Activated CD4-positive, alpha-beta T cell treated with anti-CD3 and anti-CD28 coated beads, Interleukin-2, amount 50 U/mL, for 1 hour (primary cell): ENCODE measurements at places on chromosomes 5 and 9.

DNA sequence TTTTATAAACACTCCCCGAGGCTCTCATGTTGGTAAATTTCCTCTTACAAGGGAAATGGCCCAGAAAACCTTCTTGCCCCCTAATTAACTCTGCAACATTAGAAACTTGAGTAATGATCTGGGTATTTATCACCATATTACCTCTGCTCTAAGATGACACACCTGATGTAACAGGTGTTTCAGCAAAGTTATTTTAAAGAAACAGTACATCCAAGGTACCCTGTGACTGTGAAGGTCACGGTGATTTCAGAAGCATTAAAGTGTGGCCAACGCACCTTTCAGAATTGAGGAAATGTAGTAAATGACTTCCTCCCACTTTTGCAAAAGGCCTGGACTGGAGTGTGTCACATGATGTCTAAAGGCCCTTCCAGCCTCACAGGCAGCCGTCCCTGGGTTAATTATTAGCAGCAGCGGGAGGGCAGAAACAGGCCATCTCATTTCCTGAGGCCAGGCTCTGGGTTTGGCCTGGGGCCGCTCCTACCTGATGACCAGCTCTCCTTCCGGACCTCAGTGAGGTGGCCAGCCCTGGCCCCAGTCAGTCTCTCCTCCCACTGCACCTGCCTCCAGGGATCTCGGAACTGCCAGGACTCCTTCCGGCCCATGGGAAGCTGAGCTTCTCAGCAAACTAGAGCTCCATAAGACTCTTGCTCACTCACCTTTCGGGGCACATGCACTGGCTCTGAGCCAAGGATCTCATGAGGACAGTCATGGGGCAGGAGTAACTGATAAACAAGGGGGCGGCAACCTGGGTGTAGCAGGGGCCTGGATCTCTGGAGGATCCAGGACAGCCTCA is 20.7 kb downstream of the PTPN3 start:
- DNase-seq: no peak

DNA sequence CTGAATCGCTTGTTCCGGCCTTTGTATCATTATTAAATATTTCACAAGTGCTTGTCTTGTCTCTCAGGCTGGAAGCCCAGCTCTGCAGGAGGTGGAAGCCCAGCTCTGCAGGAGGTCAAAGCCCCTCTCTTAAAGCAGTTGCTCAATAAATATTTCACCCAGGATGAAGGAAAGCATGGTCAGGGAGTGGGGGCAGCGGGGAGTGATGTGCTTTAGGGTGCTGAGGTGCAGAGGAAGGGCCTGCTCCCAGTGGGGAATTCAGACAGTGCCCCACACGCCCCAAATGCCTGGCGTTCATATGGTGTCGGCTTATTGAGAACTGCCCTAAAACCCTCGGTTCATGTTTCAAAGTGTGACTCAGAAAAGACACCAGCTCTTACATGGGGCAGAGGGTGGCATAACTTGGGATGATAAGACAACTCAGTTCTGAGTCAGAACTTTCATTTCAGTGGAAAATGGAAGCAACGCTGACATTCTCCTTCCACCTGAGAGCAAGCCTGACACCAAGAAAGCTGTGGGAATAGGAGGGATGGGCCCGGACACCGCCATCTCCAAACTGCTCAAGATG is 114.3 kb upstream of the DAP start:
- DNase-seq: no peak

- DNase-seq: peak; percentile 59
Observed at GRCh38 chr5:40410231-40410861, 269.4 kb upstream of the PTGER4 start.

DNA sequence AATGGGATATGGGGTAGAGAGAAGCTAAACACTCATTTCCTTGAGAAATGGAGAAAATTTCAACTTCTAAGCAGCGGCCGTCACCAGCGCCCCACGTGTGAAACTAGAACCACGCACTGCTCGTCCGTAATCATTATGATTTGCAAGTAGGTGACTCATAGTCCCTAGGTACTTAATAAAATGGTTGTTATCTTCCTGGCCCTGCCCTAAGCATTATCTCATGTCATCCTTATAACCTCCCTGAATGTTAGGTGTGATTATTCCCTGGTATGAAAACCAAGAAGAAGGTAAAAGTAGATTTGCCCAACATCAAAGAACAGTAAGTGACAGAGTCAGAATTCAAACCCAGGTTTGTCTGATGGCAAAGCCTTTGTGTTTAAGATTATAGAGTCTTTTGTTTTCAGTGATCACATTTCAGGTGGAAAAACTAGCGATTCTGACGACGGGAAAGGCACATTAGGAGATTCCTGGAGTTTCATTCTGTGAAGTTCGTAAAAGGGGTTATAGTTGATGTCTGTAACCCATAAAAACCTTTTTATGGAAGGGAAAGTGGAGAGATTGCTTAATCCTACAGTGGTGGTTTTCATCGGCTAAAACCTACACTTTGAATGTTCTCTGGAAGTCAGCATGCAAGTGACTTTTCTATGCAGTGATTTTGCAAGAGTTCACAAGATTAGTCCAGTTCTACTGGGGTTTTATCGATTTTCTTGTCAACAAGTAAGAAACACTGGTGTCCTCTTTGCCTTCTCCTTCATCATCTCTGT is 202.9 kb upstream of the WWC1 start:
- DNase-seq: no peak

DNA sequence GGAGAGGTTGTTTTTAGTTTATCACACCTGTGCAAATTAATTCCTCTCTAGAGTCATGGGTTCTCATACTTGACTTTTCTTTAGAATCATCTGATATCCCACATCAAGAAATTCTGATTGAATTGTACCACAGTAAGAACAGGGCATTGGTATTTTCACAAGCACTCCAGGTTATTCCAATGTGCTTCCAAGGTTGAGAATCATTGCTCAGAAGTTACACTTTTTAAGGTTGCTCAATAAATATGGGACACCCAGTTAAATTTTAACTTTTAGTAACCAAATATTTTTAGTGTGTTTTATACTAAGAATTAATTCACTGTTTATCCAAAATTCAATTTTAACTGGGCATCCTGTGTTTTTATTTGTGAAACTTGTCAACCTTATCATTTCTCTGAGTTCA is 2.5 kb upstream of the RNF180 start:
- DNase-seq: no peak

GRCh38 chr5:42131081-42131480 is 206.0 kb downstream of the FBXO4 start:
- DNase-seq: no peak

GRCh38 chr5:157038568-157039187 is 20.2 kb downstream of the HAVCR1 start:
- no peak for DNase-seq

GRCh38 chr9:3124001-3124400 is 280.1 kb upstream of the PUM3 start:
- no peak for DNase-seq

- no peak for DNase-seq
Observed at GRCh38 chr5:92562065-92562464, 1019.0 kb downstream of the NR2F1-AS1 start.

GRCh38 chr9:107712390-107712789 is 222.8 kb upstream of the KLF4 start:
- no peak for DNase-seq

DNA sequence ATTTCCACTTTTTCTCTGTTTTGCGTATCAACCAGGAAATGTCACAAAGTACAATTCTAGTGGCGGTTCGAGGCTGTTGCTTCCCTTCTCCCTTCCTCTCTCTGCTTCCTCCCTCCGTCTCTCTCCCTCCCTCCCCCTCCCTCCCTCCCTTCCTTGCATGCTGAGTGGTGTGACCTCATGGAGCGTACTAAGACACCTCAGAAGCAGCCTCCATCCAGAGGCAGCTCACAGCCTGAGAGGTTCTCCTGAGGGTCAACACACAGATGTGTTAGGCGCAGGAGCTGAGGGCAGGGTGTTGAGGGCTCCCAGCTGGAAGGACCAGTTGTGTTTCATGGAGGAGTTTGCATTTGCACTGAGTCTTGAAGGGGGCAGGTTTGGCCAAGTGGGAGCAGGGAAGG is 57.7 kb downstream of the COL5A1 start:
- DNase-seq: no peak

DNA sequence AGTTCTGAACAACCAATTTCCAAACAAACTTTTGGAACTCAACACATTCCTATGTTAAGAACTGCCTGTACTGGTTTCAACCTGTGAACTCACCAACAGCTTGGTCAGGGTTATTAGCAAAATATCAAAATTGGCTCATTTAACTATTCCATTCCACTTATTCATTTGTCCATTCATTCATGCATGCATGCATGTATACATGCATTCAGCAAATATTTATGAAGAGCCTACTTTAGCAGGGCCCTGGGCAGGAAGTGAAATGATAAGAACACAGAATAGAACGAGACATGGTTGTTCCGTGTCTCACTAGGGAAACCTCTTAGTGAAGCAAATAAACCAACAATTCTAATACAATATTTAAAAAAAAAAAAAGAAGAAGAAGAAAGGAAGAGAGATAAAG is 107.4 kb downstream of the GLIS3 start:
- no peak for DNase-seq

DNA sequence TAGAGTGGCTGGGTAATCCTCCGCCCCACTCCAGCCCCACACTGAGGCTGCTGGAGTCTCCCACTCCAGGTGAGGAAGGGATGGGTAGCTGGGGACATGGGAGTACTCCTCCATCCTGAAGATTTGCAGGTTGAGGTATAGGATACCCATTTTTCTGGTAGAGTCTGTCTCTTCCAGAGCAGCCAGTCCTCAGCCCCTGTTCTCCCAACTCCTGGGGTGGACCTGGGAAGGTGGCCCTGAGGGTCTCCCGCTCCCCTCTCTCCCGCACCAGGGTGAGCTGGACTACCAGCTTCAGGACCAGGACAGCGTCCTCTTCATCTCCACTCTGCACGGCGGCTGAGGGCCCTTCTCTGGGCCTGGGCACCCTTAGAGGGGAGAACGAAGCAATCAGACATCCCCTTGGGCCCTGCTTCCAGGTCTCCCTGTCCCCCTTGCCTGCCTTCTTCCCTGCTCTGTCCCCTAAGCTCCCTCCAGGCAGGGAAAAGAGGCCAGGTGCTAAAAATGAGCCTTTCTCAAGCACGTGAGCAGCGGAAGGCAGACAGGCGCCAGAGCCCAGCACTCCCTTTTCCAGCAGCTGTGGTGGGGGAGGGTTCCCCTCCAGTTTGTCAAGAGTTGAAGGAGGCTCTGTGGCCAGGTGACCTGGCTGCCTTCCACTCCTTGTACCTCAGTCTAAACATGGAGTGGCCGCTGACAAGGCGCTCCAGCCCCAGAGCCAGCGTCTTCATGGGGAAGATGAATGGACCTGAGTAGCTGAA is 18.4 kb downstream of the URM1 start:
- DNase-seq: no peak

GRCh38 chr5:62489471-62489870 is 76.9 kb downstream of the IPO11 start:
- no peak for DNase-seq

DNA sequence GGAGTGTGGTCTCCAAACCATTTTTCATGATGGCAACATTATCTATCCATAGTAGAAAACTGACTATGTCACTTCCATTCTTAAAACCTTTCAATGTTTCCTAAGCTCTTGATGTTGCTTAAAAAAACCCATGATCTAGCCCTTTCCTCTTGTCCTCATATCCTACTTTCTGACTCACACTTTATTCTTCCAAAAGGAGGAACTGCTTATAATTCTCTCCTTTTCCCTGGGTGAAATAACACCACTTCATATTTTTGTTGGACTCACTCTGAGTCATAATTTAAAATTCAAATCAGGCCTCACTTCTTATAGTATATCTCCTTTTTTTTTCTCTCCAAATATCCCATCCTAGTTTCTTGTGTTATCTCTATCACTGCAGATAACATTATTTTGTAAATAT is 513.9 kb downstream of the MAN2A1 start:
- no peak for DNase-seq

DNA sequence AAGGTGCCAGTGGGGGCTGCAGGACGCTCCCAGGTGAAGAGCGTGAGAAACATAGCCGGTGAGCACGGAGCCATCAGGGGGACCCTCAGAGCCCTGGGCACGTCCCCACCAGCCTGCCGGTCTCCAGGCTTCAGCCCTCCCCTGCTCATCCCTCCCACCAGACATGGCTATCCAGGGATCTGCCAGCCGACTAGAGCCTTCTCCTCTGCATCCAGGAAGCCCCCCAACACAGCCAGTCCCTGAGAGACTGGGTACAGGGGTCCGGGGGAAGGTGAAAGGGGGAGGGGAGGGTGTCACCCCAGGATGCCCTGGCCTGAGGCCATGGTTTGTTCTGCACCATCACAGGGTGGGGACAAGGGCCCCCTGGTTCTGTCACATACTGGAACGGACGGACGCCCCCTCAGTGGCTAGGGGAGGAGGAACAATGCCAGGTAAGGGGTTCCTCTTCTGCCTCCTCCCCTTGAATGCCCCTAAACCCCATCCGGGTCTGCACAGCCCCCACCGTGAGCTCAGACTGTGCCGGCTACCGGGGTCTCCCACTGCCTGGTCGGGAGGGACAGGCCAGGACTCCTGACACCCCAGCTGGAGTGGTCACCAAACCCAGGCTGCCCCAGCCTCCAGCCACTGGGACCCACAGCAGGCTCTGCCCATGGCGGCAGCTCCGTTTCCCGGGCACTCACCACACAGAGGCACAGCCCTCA is 34.3 kb downstream of the NACC2 start:
- no peak for DNase-seq

GRCh38 chr5:943918-944620 is 51.4 kb downstream of the TRIP13 start:
- DNase-seq: no peak

GRCh38 chr5:132369474-132370180 is at the start of gene SLC22A5:
SLC22A5 (plus strand) TSS chr5:132369710; CDS start chr5:132369973, 263 bp downstream.
- DNase-seq: peak; percentile 70

DNA sequence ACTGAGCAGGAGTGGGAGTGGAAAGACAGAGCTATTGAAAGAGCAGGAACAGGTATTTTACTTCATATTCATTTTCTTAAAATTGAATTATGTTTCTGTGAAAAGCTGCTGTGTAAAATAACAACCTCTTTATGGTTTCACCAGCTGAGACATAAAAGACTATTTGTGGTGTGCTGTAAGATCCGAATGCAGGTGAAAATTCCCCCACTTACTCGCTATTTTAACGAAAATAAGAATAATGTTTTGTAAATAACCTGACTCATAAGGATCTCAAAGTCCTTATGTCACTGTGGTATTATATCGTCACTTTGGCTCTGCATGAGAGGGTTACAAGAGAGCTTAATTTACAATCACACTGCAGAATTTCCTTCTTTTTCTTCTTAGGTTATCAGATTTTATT is 65.3 kb upstream of the NFIB start:
- no peak for DNase-seq
